ENCODE measurements at places on chromosomes 12 and 14.
A peak's percentile ranks its signal among the peaks of the same experiment; 100 is the strongest.

DNA sequence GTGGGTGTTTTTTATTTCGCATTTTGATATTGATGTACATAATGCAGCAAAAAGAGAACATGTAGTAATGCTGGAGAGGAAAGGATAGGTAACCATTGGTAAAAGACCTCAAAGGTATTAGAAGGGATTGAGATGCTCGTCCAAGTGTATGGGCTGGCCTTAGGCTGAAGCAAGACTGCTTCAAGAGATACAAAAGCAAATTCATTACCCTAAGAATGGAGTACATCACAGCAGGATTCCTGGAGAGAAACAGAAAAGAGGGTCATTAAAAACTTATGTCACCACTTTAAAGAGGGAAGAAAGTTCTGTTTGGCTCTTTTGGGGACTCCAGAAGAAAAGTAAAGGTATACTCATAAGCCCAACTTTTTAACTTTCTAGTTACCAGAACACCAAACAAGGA is 420.5 kb downstream of the ZFP36L1 start:
- no peak overlapping the region for H3K4me3 ChIP-seq
- peaks cover 6% of the 10 kb centered on the region for H3K27me3 ChIP-seq
- no peak overlapping the region for H3K27ac ChIP-seq
- peaks cover 38% of the 10 kb centered on the region for H3K4me1 ChIP-seq
- H3K36me3 ChIP-seq = peaks cover 9% of the 10 kb centered on the region

- DNase-seq = no peak
- H3K36me3 ChIP-seq = peaks cover 6% of the 10 kb centered on the region
- H3K27me3 ChIP-seq = no peaks in the 10 kb centered on the region
- no peak overlapping the region for H3K27ac ChIP-seq
Observed at GRCh38 chr12:112130441-112130998, 5.2 kb downstream of the TRAFD1 start.

DNA sequence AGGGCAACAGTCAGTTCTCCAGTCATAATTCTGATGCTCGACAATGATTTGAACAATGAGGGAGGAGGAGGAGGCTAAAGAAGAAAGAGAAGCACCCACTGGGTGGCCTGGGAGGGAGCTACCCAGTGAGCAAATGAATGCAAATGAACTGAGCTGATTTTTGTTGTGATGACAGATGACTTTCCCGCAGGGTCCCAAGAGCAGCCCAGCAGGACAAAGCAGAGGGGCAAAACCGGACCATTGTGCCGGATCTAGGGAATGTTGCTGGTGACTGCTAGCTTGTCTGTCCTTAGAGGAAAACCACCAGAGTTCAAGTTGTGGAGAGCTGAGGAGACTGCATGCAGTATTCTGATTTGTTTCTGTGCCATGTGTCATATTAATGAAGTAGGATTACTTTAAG is 162.8 kb downstream of the MON2 start:
- peaks cover 61% of the 10 kb centered on the region for H3K4me1 ChIP-seq
- H3K36me3 ChIP-seq = no peaks in the 10 kb centered on the region
- peaks cover 24% of the 10 kb centered on the region for H3K27me3 ChIP-seq

DNA sequence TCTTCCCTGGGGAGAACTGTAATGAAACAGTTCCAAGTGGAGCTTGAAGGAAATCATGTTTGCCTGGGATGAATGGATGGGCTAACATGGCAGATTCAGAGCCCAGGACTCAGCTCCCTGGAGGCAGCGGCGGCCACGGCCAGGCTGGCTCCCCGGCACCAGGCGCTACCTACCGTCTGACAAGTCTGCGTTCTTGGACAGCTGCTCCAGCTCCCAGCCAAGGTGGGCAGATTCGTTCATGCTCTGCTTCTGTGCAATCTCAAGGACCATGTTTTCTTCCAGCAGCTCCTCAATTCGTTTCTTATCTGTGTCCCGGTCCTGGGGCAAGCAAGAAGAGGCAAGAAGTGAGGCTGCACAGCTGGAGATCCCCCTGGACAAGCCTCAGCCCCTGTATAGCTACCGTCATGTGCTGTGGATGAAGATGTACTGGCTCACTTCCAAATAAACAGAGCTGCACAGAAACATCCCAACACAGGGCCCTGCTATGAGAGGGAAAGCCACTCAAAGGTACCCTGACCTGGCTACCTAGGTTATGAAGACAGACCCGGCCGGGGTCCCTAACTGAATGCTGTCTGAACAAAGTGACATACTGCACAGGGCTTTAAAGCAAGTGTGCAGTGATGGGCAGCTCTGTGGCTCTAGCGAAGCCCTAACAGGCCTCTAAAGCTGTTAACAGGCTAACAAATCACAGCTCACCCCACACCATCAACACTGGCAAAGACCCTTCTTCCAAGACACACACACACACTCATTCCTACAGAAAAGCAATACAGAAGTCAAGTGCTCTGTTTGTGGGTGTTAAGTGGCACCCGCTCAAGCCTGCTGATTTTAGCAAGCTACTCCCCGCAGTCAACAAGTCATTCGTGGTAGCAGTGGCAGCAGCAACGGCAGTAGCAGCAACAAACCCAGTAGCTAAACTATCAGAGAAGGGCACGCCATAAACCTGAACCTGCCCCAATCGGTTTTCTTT is 80.4 kb upstream of the GPR68 start:
- H3K4me1 ChIP-seq = peaks cover 72% of the 10 kb centered on the region
- peak overlapping the region; percentile 88 for H3K27ac ChIP-seq
- H3K36me3 ChIP-seq = peaks cover 36% of the 10 kb centered on the region
- no peak overlapping the region for H3K4me3 ChIP-seq
- H3K27me3 ChIP-seq = peaks cover 13% of the 10 kb centered on the region

GRCh38 chr12:23415180-23415579 is 534.3 kb downstream of the SOX5 start:
- no peaks in the 10 kb centered on the region for H3K36me3 ChIP-seq
- H3K4me1 ChIP-seq = no peaks in the 10 kb centered on the region
- DNase-seq = no peak
- H3K27me3 ChIP-seq = no peaks in the 10 kb centered on the region
- no peak overlapping the region for H3K4me3 ChIP-seq

- H3K27ac ChIP-seq = peak overlapping the region; percentile 98
- peaks cover 51% of the 10 kb centered on the region for H3K4me1 ChIP-seq
- no peaks in the 10 kb centered on the region for H3K27me3 ChIP-seq
- H3K36me3 ChIP-seq = peaks cover 11% of the 10 kb centered on the region
- peak overlapping the region; percentile 97 for H3K4me3 ChIP-seq
- no peak for DNase-seq
Observed at GRCh38 chr12:93441081-93441616, 598 bp downstream of the UBE2N start.

GRCh38 chr14:34935488-34935887 is 47.3 kb upstream of the SRP54 start:
- no peak overlapping the region for H3K4me3 ChIP-seq
- peaks cover 38% of the 10 kb centered on the region for H3K36me3 ChIP-seq
- H3K4me1 ChIP-seq = no peaks in the 10 kb centered on the region
- no peak for DNase-seq
- no peak overlapping the region for H3K27ac ChIP-seq

- peaks cover 9% of the 10 kb centered on the region for H3K36me3 ChIP-seq
- H3K4me1 ChIP-seq = peaks cover 17% of the 10 kb centered on the region
- no peak for DNase-seq
- no peak overlapping the region for H3K4me3 ChIP-seq
Observed at GRCh38 chr14:54109521-54110120, 153.0 kb upstream of the BMP4 start.

- H3K4me3 ChIP-seq = no peak overlapping the region
- H3K27me3 ChIP-seq = peaks cover 4% of the 10 kb centered on the region
- no peaks in the 10 kb centered on the region for H3K36me3 ChIP-seq
- DNase-seq = no peak
Observed at GRCh38 chr12:65449400-65449799, 170.9 kb downstream of the MSRB3 start.

DNA sequence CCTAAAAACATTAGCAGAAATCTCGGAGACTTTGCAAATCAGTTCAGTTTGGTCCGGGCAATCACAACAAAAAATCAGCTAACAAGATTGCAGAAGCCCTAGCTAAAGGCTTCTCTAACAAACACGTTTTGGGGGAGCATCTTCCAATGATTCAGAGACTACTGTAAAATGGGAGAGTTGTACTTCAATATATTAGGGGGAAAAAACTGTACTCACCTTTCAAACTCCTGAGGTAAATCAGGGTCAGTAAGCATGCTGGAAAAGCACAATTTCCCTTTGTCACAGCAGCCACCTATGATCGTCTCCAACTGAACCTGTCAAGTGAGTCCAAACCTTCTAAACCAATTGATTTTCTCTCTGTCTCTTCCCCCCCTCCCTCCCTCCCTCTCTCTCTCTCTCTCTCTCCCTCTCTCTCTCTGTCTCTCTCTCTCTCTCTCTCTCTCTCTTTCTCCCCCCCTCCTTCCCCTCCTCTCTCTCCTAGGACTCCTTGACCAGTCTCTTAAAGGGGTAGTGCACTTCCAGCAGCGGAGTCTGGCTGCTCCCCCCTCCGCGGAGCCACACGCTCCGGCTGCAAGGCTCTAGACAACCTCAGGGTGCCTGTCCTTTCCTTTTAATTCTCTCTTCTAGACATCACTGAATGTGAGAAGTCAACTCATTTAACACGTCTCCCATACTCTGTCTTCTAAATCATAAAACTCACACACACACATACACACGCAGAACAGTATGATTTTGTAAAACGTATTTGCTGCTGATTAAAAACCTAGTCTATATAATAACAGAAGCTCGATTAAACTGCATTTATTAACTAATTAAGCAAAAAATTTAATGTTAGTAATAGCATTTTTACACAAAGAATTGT is at the start of gene SOX5:
Gene SOX5, minus strand, starts transcription at position 323 of the 862 bp plus-strand sequence. Its CDS starts 69 bp downstream, at position 254.
- H3K36me3 ChIP-seq = no peaks in the 10 kb centered on the region
- DNase-seq = peak; percentile 45
- peaks cover 16% of the 10 kb centered on the region for H3K4me1 ChIP-seq

- peaks cover 21% of the 10 kb centered on the region for H3K4me1 ChIP-seq
- H3K27me3 ChIP-seq = peaks cover 4% of the 10 kb centered on the region
- H3K4me3 ChIP-seq = no peak overlapping the region
- DNase-seq = peak; percentile 15
- no peaks in the 10 kb centered on the region for H3K36me3 ChIP-seq
Observed at GRCh38 chr12:28172434-28173030, 17.7 kb upstream of the CCDC91 start.

- no peak overlapping the region for H3K4me3 ChIP-seq
- H3K4me1 ChIP-seq = no peaks in the 10 kb centered on the region
- peaks cover 3% of the 10 kb centered on the region for H3K27me3 ChIP-seq
- H3K27ac ChIP-seq = no peak overlapping the region
Observed at GRCh38 chr12:71652656-71653055, 11.0 kb downstream of the ZFC3H1 start.

GRCh38 chr12:45742590-45742989 is 13.1 kb downstream of the ARID2 start:
- no peaks in the 10 kb centered on the region for H3K4me1 ChIP-seq
- no peak overlapping the region for H3K27ac ChIP-seq
- DNase-seq = no peak

DNA sequence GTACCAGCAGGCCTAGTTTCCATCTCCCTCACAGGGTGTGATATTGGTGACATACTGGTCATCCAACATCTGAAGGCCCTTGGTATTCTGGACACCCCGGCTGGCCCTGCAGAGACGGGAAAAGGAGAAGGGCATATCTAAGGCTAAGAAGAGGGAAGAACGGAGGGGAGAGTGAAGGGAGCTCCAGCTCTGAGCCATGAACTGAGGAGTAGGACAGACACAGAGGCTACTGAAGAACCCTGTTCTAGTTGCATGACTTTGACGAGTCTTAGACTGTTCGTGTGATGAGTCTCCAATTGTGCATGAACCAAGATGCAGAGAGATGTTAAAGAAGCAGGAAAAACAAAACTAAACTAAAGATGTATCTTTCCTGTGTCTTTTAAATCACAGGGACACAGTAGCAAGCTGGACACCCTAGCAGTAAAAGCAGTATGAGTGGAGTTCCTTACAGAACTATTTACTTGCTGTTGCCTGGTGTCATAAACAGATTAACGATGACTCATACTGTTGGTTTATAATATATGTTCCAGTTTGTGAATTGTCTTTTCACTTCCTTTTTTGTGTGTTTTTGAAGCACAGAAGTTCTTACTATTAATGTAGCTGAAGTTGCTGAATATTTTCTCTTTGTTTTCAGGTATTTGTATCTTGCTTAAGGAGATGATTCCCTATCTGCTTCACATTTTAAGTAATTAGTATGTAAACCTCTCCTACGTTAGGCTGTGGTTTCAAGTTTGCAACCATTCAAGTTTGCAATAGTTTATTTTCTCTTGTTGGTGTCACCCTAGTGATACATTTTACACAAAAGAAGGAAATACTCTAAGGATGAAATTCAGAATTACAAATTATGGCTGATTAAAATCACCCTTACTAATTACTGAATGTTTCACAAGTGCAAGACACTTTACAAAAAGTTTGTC is 15.7 kb downstream of the FAR2 start:
- H3K4me3 ChIP-seq = no peak overlapping the region
- DNase-seq = no peak
- H3K36me3 ChIP-seq = peaks cover 6% of the 10 kb centered on the region
- H3K27me3 ChIP-seq = peaks cover 4% of the 10 kb centered on the region

GRCh38 chr12:51393676-51394545 is 2.7 kb upstream of the GALNT6 start:
- DNase-seq = no peak
- no peaks in the 10 kb centered on the region for H3K36me3 ChIP-seq
- H3K27me3 ChIP-seq = peaks cover 71% of the 10 kb centered on the region
- H3K4me1 ChIP-seq = peaks cover 20% of the 10 kb centered on the region

DNA sequence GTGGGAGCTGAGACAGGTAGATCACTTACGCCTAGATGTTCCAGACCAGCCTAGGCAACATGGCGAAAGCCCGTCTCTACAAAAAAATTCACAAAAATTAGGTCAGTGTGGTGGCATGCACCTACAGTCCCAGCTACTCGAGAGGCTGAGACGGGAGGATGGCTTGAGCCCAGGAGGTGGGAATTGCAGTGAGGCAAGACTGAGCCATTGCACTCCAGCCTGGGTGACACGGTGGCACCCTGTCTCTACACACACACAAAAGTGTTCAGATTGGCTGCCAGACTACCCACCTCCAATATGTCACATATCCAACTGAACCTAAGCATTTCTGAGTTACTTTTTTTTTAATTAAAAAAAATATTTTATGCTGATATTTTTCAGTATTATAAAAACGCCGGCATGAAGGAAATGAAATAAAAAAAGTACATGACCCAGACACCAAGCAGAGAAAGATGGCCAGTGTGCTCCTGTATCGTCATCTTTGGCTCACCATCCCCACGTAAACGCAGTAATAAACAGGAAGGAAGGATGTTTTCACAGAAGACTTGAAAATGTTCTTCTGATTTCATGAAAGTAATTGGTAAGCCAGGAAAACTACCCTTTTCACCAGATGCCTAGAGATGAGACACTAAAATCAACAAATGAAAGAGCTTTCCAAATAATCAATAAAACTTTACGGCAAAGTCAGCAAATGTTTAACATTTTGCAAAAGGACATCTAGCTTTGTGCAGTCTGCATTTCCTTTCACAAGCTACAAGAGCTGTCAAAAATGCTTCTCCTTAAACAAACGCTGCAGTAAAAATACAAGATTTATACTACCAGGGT is 26.4 kb downstream of the CDC42BPB start:
- peaks cover 19% of the 10 kb centered on the region for H3K36me3 ChIP-seq
- peaks cover 14% of the 10 kb centered on the region for H3K4me1 ChIP-seq
- no peak for DNase-seq
- H3K4me3 ChIP-seq = no peak overlapping the region

- peaks cover 3% of the 10 kb centered on the region for H3K27me3 ChIP-seq
- no peak overlapping the region for H3K4me3 ChIP-seq
- no peak overlapping the region for H3K27ac ChIP-seq
- H3K36me3 ChIP-seq = no peaks in the 10 kb centered on the region
Observed at GRCh38 chr14:81144824-81145603, 75.7 kb downstream of the GTF2A1 start.

- H3K36me3 ChIP-seq = peaks cover 29% of the 10 kb centered on the region
- H3K4me1 ChIP-seq = peaks cover 32% of the 10 kb centered on the region
- peaks cover 11% of the 10 kb centered on the region for H3K27me3 ChIP-seq
- H3K4me3 ChIP-seq = peak overlapping the region; percentile 87
- H3K27ac ChIP-seq = no peak overlapping the region
Observed at GRCh38 chr12:49264466-49264872, 413 bp upstream of the TUBA1C start.
